ENCODE measurements at places on chromosomes 13 and 19.

GRCh38 chr19:39083983-39084731 lies at the start of gene ACP7:
Gene ACP7 (plus strand): TSS chr19:39084368. CDS start chr19:39085270, 902 bp downstream.
- peak; percentile 28 for DNase-seq

GRCh38 chr19:18737954-18738351 lies 53.2 kb downstream of the COMP start:
- DNase-seq, result no peak

- no peak for DNase-seq
Observed at GRCh38 chr19:57317503-57317902, 2.8 kb upstream of the ZNF543 start.

DNA sequence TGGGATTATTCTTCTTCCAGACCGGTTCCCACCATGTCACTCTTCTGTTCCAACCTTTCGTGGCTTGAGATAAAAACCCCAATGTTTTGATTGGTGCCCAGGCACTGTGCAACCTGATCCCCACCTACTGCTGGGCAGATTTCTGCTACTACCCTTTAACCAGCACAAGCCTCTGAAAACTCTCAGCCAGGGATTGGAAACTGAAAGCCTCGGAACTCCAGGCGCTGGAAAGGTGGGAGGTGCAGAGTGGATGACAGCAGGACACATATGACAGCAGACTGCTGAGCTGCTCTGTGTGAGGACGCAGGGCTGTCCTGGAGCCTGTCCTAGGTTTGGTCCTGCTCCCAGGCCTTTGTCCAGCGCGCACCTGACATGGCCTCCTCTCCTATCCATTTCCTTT lies 68.5 kb upstream of the GTF3A start:
- no peak for DNase-seq

GRCh38 chr19:41328842-41329225 lies 18.9 kb downstream of the CCDC97 start:
- no peak for DNase-seq

DNA sequence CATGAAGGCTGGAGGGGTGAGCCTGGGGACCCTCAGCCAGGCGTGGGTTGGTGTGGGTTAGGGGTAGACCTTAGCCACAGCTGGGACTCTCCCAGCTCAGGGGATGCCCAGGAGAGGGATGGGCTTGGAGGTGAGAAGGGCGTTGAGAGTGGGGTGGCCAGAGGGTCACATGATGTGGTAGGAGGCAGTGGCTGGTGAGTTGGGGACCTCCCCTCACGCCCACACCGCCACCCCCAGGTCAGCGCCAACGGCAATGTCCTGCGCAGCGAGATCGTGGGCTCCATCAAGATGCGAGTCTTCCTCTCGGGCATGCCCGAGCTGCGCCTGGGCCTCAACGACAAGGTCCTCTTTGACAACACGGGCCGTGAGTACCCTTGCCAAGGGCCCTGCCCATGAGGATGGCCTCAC lies 28.5 kb downstream of the AP1M1 start:
- no peak for DNase-seq

GRCh38 chr13:106139377-106139776 lies 396.1 kb downstream of the EFNB2 start:
- DNase-seq, result no peak

GRCh38 chr13:52850396-52851136 lies 2.1 kb upstream of the PCDH8 start:
- DNase-seq, result peak; percentile 75

DNA sequence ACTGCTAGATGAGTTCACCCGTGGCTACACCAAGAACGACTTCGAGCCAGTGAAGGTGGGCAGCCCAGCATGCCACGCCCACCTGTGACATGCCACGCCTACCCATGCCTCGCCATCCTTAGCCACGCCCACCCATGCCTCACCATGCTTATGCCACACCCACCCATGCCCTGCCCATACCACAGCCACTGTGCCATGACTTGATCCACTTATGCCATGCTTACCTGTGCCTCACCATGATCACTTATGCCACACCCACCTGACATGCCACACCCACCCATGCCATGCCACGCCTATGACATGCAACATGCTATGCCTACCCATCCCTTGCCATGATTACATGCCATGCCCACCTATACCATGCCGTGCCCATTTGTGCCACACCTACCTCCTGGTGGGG lies 12.9 kb upstream of the USE1 start:
- DNase-seq, result peak; percentile 37

- DNase-seq, result peak; percentile 32
Observed at GRCh38 chr19:8697671-8698432, 743 bp downstream of the ACTL9 start.

DNA sequence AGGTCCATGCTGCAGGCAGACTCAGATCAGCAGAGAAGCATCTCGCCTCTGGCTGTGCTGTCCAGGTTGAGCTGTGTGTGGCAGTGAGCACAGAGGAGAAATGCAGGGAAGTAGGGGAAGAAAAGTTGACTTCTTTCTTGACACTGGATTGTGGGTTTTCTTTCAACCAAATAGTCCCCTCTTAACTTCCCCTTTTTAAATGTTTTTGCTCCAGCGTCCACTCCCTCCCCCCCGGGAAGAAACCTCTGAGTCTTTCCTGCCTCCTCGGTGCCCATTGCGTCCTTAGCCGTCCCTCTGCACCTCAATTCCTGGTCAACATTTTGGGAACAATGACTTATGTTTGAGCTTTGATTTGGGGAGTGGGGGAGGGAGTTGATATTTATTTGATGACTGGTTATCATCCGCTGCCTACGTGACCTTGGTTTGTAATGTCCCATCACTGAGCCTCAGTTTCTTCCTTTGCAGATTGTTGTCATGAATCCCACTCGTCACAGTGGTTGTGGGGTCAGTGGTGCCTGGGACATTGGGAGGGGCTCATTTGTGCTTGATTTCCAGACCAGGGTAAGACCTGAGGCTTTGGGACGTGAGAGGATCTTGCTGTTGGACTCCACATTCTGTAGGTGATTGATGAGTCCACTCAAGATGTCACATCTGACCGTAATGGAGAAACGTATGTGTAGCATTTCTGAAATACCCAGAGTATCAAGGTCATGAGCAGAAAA lies at the start of gene LILRB2:
TSS of gene LILRB2 (minus strand) at position 104 of the 722 bp plus-strand sequence. CDS start 614 bp downstream, outside the sequence.
- no peak for DNase-seq

DNA sequence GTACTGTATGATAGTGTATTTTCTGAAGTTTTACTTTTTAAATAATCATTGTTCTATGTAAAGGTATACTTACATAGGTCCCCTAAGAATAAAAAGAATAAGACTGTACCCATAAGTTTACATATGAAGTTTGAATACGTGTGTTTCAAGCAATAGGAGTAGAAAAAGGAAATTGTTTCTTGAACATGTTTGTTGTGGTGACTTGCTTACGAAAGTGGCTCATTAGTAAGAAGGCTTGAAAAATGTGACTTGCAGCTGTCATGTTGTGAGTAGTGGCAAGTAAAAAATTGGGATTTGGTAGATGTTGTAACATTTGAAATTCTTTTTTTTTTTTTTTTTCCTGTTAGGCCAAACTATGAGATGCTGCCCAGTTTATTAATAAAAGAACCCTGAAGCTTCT lies 203.3 kb downstream of the LMO7 start:
- no peak for DNase-seq

GRCh38 chr19:56076498-56076897 lies 44.6 kb downstream of the ZNF787 start:
- peak; percentile 62 for DNase-seq

- DNase-seq, result peak; percentile 31
Observed at GRCh38 chr19:2149980-2150793, 1.2 kb downstream of the AP3D1 start.

- no peak for DNase-seq
Observed at GRCh38 chr13:102928941-102929675, 83.3 kb downstream of the ERCC5 start.

DNA sequence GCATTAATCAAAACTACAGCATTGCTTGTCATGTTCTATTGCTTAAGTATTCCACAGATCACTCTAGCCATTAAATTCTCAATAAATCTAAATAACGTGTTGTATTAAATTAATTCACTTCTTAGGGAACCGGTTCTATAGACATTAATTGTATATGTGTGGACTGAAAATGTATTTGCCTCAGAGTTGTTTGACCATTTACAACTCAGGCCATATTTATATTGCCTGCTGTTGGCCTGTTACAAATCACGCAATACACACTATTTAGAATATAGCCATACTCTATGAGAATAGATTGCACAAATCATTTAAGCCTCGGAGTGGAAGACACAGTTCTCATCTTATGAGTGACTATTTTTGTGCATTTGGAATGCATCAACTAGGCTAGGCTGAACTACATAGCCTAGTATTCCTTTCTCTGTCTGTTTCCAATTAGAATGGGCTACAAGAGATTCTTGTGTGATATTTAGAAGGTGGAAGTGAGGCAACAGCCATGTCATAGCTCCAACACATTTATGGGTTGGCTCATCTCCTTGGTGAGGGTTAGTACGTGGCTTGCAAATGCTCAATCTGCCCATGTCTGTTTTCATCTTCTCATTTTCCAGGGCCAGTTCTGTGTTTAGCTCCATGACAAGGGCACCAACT lies 1116.1 kb downstream of the PCDH9 start:
- no peak for DNase-seq

DNA sequence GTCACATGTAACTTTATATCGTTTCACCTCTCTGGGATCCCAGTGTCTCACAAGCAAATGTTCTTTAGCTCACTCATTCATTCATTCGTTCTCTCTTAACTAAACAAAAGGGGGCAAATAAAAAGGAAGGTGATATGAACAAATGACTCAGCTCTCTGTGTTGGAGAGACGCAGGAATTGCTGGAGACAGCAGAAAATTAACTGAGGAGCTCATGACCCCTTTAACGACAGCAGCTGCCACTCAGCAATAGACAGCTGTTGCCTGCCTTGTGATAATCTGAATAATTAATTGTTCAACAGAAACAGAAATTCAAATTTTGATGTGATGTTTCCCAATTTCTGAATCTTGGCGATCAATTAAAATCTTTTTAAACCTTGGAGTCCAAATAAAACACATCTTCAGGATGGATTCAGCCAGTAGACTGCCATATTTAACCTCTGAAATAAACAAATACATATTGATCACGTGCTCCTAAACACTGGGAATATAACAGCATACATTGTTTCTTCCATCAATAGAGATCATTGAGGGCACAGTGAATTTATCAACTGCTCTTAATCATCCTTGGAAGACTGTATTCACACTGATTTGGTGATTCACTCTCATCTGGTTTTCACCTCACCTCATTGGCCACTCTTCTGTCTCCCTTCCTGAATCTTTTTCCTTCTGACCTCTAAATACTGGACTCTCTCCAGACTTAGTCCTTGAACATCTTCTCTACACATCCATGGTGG lies 63.3 kb downstream of the MBNL2 start:
- DNase-seq, result no peak

DNA sequence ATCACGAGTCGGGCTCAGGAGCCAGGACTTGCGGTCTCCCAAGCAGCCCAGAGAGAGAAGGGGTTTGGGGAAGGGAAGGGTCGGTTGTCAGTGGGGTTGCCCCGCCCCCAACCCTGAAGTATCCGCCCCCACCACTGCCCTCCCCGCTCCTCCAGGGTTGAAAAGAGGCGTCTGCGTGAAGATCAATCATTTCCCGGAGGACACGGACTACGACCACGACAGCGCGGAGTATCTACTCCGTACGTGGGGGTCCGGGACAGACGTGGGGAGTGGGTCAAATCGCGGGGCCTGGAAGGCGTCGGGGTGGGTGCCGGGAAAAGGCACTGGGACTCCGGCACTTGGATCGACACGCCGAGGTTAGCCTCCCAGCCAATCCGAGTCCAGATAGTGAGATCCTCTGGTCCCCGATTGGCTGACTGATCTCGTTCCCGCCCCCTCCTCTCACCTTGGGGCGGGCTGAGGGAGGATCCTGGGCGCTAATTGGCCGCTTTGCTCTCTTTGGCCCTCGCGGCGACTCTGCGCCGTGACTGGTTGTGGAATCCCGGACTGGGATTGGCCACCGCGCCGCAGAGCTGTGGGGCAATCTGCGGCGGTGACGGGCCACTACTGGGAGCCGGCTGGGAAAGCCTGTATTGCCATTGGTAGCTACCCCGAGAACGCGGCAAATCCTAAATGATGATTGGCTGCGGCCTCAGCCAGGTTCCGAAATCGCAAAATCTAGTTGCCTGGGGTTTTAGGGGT lies 13.3 kb upstream of the CACNG6 start:
- DNase-seq, result peak; percentile 28

DNA sequence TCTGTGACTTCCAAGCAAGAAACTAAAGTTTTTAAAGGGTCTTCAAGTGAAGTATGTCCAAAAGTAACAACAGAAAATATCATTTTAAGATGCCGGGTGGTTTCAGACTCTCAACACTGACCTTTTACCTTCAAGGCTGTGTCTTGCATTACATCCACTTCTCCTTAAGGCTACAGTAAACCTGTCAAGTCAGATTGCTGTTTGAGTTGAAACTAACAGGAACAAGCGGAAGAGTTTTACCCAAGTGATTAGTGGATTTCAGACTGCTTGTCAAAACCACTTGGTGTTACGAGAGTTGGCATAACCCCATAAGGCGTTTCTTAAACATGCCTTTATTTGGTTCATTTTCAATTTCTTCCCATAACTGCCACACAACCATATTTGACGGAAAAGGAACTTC lies 283.1 kb downstream of the DCT start:
- no peak for DNase-seq

DNA sequence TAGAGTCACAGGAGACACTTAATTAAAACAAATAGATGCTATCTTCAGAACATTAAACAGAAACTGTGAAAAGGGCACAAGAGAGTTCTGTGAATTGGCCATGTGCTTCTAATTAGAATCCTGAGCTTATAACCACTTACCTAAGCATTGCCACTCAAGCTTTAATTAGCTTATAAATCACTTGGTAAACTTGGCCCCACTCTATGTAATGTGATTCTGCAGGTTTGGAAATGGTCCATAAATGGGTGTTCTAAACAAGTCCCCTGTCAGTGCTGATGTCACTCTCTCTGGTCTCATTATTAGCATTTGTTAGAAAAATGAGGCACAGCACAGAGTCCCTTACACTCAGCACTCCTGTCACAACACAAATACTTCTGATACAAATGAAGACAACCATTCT lies 18.0 kb downstream of the ZNF91 start:
- DNase-seq, result no peak

DNA sequence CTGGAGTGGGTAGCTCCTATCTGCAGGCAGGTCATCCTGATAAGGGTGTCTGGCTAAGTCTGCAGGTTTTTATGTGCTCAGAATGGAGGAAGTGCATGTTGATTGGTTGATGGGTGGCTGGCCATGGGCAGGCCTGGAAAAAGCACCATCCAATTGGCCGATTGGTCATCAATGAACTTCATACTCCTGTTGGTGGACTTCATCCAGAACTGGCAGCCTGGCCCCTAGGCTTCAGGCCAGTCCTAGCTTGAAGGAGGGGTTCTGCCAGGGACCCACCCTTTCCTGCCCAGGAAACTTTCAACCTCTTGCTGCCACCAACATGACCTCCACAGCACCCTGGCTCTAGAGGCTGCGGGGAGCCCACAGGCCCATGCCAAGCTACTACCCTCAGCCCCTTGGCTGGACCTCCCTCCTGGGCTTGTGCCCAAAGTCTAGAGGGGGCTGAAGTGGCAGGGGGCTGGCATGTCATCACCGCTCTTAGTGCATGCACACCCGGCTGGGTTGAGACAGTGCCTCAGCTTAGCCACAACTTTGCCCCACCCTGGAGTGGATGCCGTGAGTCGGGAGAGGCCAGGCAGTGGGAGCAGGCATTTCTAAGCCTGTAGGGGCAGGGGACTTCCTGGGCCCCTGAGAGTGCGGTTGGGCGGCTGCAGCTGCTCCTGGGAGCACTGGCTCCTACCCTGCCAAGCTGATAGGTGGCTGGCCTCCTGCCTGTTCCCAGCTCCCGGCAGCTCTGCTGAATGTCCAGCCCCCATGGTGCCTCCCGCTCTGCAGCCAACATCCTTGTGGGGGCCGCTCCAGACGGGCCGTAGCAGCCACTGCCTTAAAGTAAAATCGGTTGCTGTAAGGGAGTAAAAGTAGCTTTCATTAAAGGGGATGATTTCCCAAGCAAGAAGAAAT lies 13.2 kb downstream of the DNAJC15 start:
- DNase-seq, result no peak

- no peak for DNase-seq
Observed at GRCh38 chr13:20514866-20515265, 10.8 kb downstream of the CRYL1 start.

All from activated naive CD4-positive, alpha-beta T cell treated with anti-CD3 and anti-CD28 coated beads, Interleukin-2, amount 10 ng/mL, durations not matched to agents 7 days and 5 days (primary cell).